ENCODE measurements at places on chromosomes 5 and 9.

DNA sequence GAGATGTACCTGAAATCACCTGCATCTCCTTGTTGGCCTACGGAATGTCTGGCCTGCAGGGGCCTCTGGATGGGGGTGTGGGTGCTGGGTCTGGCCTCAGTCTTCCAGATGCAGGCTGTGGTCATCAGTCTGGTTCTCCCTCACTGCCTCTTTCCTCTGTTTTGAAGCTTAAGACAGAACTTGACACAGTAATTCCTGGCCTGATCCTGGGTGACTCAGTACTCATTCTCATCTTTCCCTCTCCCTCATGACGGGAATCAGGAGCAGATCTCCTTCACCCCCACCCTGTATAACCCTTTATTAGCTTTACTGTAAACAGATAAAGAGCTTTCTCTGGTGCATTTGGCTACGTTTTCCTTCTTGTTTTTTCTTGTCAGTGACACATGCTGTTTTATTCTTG lies 89.3 kb upstream of the ADAMTS16 start:
- DNase-seq: no peak

GRCh38 chr9:105673850-105674387 lies 11.7 kb downstream of the TAL2 start:
- DNase-seq: no peak

GRCh38 chr9:123756484-123757106 lies 173.3 kb downstream of the DENND1A start:
- no peak for DNase-seq

DNA sequence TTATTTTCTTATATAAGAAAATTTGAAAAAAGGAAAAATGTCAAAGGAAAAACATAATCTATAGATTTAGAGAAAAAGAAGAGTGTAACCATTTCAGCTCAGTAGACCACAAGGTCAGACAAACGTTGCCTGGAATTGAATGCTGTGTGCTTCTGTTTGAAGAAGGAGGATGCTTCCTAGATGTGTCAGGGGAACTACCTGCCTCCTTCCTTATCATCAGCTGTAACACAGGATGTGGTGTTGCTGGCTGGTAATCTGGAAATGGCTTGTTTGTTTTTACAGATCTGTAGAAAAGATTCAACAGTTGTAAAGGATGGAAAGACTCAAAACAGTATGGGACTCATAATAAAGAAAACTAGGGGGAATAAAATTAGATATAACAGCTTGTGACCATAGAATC lies 160.7 kb upstream of the MEF2C start:
- DNase-seq: no peak
